Umbilical cord (tissue), 2 donors: ENCODE measurements at places on chromosomes 3 and 15. TPM values are rescaled to one million over a fixed set of nuclear protein-coding genes. Genes with fewer than 3 reads are reported as not detected.

The NEK11 gene
- total RNA-seq, result 33.5 TPM

The TGM5 gene
- 13.7 TPM for total RNA-seq

The MUC4 gene
- total RNA-seq, result 1.7 TPM

The TLE3 gene
- total RNA-seq, result 17.6 TPM

DNA sequence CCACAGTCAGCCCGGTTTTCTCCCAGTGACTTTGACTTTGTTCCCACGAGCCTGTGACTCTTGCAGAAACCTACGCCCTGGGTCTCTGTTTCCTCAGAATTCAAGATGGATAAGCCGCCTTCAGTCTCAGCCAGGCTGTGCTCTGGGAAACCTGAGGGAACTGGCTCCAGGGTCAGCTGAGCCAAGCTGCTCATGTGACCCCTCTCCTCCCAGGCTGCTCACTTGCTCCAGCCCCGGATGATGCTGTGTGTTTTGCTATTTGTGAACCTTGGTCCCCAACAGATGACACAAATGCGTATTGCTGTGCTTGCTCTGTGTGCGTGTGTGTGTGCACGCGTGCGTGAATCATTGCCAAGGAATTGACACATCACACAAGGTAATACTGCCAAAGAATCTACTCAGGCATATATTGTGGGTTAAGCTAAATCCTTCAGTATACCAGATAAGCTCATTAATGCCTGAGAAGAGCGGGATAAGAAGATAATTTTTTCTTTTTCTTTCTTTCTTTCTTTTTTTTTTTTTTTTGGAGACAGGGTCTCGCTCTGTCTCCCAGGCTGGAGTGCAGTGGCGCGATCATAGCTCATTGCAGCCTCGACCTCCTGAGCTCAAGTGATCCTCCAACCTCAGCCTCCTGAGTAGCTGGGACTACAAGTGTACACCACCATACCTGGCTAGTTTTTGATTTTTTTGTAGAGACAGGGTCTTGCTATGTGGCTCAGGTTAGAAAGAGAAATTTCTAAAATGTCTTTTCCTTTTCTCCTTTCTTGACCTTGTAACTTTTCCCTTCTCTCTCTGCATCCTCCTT, 29.2 kb upstream of the UMPS start:
- DNase-seq, result peak; percentile 92

GRCh38 chr15:36666228-36666905, 86.9 kb downstream of the CDIN1 start:
- DNase-seq, result no peak

DNA sequence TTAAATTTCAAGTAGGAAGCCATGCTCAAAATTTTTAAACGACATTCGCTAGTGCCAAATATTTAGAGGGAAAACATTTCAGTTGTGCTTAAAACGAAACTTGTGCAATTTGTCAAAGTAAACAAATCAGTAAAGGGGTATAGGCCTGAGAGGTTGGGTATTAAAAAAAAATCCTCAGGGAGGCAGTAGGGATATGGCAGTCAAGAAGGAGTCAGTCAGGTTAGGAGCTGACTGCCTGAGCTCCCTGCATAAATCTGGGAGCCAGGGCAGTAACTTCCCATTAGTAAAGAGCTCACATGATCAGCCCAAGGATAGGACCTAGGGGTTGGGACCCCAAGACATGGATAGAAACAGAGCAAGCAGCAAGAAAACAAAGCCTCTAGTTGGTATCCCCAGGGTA, 120.7 kb upstream of the STAC start:
- no peak for DNase-seq
